T-helper 2 cell (primary cell): ENCODE measurements at places on chromosomes 7 and 10.

DNA sequence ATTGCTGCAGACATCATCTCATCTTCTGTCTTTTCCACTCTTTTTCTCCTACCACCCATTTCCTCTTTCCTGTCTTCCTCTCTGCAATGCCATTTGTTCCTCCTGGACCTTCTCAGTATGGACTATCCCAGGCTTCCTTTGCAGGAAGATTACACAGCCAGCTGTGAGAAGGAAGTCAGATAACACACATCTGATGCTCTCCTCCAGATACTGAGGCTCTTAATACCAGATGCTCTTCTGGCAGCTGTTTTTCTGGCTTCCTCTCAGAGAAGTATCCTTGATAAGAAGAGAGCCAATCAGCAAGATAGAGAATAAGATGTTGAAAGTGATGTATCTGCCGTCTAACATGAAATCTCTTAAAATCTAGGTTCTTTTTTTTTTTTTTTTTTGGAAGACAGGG lies 14.4 kb downstream of the KIAA1217 start:
- DNase-seq: no peak

DNA sequence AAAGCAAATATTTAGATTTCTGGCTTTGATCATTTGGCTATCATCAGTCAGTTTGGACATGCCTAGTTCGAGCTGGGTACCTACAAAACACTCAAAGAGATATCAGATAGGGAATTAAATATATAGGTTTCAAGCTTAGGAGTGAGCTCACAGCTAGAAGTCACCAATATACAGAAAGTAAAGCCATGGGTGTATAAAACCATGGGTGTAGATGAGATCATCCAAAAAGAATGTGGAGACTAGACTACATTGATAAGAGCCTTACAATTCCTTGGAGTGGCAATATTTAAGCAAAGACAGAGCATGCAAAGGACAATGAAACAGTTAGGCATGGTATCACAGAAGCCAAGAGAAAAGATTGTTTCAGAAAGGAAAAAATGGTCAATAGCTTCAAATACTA lies 7.2 kb upstream of the RALA start:
- no peak for DNase-seq

DNA sequence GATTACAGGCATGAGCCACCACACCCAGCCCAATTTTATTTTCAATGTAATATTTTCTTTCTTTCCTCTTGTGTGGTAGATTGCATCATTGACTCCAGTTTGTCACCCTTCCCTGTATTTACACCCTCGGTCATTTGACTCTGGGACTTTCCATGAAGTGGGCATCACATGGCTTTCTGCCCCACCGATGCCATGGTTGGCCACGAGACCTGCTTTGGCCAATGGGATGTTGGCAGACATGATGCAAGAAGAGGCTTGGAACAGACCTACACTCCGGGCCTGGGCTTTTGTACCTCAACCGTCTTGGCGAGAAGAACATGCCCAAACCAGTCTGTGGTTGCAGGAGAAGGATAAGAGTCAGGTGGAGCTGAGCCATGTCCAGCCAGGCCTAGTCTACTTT lies 38.8 kb upstream of the CACUL1 start:
- DNase-seq: no peak

DNA sequence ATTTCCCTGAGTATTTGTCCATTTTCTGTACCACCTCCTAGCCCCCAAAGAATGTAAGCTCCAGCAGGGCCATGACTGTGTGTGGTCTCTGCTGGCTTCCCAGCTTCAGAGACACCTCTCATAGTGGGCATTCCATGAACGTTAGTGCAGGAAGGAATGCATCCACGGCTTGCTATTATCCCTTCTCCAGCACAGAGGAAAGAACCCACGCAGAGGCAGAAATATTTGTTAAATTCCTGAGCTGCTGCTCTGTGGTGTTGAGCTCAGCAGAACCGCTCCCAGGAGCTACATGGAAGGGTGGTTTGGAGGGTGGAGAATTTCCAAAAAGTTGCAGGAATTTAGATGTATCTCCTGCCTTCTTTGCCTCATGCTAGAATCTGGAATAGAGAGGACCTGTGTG lies 275.2 kb downstream of the POU6F2 start:
- no peak for DNase-seq

DNA sequence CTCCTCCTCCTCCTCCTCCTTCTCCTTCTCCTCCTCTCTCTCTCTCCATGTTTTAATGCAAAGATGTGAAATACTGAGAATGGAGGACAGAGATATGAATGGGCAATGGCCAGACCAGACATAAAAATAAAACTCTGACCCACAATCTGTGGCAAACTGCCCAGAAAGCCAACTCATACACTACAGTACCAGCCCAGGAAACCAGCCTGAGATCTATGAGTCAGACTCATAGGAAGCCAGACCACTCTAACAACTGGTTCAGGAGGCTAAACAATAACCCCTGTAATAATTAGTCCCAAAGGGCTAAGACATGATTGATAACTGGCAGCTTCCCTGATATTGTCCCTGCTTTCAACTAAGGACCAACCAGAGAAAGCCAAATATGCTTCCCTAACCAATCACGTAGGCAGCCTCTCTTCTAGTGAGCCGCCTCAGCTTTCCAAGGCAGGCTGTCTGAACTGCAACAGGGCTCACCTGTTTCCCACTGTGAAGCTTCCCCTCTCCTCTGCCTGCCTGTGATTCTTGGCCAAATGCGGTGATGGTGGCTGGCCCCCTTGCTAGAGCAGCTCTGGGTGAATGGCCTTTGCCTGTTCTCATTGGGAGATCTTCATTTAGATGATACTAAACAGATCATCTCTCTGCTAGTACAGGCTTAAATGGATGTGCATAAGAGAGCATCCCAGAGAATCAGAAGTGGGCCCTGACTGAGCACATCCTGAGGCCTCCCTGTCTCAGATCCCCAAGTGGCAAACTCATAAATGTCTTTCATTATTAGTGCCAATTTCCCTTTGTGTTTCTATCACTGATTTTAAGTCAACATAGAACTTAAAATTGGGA lies 817.6 kb downstream of the TNS3 start:
- no peak for DNase-seq

DNA sequence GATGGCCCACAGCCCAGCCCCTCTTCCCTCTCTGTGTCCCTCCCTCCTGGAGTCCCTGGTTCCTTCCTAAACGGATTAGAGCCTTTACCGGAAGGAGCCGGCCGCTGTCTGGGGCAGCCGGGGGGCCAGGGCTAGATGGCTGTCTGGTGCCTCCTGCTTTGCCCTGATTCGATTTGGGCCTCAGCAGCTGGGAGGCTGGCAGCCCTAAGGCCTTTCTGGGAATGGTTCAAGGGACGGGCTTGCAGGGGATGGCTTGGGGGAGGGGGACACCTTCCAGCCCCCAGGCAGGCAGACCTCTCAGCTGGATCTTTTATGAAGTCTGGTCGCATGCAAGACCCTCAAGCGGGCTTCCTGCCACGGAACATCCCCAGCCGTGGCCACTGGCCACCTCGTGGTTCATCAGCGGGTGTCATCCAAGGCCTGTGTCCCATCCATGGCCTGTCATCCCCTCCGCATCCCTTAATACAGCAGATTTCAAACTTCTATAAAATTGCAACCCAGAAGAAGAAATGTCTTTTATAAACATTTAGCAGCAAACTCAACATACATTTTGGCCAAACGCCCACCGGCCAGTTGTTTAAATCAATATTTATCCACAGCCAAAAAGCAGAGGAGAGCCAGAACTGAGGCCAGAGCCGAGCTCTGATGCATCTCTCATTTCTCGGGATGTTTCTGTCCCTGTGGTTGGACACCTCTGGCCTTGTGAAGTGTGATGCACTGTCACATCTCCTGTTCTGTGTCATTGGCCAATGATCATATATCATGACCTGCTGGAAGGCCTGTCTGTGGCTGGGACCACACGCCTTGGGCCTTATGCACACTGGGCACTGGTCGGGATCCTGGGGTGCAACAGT lies 52.0 kb downstream of the GTF2IRD1 start:
- no peak for DNase-seq

GRCh38 chr7:26696161-26696560 lies 168.2 kb downstream of the SKAP2 start:
- DNase-seq: no peak

DNA sequence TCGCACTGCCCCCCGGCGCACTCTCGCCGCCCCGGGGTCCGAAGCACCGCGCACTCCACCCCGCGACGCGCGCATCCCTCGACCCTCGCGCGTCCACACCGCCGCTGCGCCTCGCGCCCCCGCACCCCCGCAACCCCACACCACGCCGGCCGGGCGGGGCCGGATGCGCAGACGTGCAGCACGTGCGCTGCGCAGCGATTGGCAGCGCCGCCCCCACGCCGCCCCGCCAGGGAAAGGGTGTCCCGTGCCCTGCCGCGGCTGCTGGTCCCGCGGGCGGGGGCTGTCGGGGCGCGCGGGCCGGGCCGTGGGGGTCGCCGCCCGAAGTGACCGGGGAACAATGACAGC lies 53.7 kb upstream of the KDM7A start:
- peak; percentile 69 for DNase-seq

- DNase-seq: no peak
These were observed 124.4 kb upstream of the RNF32 start for GRCh38 chr7:156515911-156516790.

DNA sequence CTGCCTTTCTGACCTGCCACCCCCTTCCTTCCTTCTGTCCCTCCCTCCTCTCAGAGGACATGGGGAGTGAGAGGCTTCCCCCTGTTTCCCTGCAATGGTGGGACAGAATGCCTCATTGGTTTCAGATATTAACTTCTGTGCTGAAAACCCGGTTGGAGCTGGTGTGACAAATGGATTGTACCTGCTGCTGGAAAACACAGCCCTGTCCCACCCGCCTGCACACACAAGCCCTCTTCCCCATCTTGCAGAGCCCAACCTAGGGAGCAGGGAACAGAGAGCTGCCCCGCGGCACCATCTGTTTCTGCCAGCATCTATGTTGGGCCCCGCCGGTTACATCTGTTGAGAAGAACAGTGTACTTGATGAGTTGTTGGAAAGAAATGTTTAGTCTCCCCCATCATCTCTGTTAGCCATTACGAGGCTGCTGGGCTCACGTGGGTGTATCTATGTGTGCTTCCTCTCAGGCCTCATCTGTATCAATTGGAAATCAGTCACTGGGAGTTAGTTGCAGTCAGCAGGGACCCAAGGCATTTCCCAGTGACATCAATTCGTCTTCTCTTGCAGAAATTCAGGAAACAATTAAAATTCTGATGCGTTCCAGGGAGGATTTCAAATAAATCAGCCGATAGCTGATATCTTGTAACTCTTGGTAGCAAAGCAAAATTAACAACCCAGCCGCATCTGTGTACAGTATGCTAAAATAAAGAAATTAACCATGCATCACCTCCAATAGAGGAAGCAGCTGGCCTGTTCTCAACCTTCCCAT lies 725.6 kb upstream of the GALNT17 start:
- no peak for DNase-seq

DNA sequence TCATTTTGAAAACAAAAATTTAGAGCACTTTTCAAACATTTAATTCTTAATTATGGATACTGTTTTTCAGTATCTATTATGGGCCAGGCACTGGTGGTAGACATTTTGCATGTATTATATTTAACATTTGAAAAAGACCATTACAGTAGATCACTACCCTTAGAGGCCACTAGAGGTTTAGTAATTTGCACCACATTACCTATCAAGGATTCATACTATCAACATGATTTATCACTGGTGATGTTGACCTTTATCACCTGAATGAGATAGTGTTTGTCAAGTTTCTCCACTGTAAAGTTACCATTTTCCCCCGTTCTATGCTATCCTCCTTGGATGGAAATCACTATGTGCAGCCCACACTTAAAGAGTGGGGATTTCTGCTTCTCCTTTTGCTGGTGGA lies 4.4 kb upstream of the SNX13 start:
- no peak for DNase-seq

- DNase-seq: peak; percentile 13
These were observed 439 bp downstream of the RBP4 start for GRCh38 chr10:93600446-93601145.

- DNase-seq: no peak
These were observed 2.2 kb upstream of the MYL10 start for GRCh38 chr7:101631224-101631714.

DNA sequence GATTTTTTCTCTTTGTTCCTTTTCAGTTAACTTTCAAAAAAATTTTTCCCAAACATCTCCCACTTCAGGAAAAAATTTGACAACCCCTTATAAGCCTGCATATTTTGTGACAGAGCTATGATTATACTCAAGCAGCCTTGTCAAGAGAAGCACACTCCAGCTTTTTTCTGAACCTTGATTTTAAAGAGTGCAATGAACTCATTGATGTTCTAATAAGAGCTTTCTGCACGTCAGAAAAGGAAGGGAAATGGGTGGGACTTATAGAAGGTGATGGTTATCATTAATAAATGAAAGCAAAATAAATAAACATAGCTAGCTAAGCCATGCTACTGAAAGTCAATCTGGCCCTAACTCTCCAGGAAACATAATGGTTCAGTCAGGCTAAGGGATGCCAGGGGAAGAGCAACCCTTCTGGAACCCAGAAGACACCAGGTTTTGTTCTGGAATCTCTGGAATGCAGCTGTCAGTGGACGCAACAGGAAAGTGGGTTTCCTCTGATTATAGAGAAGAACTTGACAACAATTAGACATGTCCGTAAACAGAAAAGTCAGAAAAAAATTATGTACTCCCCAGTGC lies 76.1 kb downstream of the NHLRC2 start:
- no peak for DNase-seq

- DNase-seq: no peak
These were observed 336.6 kb upstream of the MEOX2 start for GRCh38 chr7:16023046-16023445.

- DNase-seq: peak; percentile 25
These were observed 700 bp downstream of the MTPN start for GRCh38 chr7:135976312-135977006.
